Inflammatory macrophage (primary cell): ENCODE measurements at places on chromosomes 16 and 17.

DNA sequence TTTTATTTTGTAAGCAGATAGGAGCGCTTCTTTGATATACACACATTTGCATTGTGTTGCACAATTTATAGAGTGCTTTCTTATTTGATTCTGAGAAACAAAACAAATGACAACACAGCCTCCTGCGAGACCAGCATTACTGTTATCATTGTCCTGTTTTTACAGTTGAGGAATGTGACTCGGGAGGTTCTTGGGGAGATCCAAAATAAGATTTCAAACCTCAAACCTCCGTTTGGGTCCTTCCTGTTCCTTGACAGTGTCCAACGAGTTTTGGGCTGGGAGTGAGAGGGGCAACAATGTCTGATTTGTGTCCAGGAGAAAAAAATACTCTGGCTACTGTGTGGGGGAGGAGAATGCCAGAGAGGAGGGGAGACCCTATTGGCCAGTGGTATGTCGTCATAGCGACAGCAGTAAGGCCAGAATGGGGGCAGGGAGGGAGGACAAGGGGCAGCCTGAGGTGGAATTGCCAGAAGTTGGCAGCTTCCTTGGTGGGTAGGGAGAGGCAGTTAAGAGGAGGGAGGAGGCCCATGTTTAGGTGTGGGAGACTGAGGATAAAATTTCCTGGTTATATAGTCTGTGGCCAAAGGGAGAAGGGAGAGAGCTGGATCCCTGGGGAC lies 45.5 kb downstream of the TMEM132E start:
- DNase-seq: no peak

DNA sequence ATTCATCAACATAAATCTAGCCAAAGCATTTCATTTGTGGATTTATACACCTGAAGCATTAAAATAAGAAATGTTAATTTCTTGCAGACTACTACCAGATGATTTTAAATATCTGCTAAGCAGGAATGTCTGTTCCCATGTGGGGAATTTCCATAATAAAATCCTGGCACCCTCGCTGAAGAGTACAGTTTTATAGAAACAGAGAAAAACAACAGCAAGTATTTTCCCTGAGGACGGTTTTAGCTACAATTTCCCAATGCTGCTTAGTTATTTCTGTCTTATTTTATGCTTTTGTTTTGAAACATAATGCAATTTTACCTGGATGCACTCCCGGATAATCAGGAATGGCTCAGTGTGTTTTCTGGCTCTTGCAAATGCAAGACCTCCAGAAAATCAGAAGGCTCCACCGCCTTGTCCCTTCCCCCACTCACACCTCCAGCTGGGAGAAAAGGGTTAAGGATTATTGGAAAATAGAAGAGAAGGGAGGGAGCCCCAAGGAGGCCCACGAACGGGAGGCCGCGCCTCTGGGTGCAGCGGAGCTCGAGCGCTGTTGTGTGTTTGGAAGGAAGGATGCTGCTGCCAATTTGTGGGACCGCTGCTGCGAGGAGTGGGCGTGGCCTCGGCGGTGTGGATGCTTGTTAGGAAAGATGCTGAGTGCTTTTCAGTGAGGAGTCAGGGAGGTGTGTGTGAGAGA lies at the start of gene CNTNAP4:
Gene CNTNAP4, plus strand, starts transcription at position 657 of the 694 bp plus-strand sequence. CDS start 262 bp downstream, outside the sequence.
- no peak for DNase-seq

DNA sequence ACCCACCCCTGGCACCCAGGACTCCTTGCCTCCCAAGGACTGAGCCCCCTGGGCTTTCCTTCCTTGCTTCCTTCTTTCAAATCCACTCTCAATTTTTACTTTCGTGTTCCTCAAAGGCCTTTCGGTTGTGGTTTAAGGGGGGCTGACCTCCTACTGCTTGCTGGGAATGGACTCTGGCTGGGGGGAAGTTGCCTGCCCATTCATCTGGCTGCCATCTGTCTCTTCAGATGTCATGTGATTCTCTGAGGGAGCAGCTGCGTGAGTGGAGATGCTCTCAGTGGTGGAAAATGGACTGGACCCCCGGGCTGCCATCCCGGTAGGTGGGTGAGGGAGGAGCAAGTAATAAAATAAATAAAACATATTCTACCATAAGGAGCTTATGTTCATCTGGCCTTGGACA lies 93.8 kb upstream of the RPRML start:
- DNase-seq: peak; percentile 68

GRCh38 chr17:61313461-61314326 lies 85.9 kb upstream of the TBX2 start:
- no peak for DNase-seq

DNA sequence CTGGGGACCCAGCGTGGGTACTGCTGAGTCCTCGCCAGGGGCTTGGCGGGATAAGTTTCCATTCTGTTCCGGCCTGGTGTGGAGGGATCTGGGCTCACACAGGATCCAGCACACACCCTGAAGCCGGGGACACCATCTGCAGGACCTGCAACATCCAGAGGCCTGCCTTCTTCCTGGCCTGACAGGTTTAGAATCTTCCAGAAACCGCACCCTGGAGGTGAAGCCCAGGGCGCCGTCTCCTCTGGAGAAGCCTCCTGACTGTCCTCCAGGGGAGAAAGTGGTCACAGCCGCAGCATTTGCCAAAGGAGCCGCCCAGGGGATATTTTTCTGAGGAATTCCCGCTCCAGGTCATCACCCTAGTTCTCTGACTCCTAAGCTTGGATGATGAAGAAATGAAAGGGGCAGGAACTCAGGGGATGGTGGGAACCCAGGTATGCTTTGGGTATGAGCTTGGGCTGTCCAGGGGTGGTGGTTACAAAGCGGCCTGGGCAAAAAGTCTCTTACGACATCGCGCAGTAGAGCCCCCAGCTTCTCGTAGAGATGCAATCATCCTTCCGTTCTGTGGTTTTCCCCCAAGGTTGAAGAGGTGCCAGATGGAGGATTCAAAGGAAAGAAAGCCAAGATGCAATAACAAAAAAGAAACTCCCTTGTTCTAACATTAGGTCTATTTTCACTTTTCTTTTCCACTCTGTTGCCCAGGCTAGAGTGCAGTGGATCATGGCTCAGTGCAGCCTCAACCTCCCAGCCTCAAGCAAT lies 9.1 kb upstream of the CRISPLD2 start:
- DNase-seq: no peak

GRCh38 chr17:21283482-21284318 lies 811 bp upstream of the MAP2K3 start:
- peak; percentile 52 for DNase-seq

DNA sequence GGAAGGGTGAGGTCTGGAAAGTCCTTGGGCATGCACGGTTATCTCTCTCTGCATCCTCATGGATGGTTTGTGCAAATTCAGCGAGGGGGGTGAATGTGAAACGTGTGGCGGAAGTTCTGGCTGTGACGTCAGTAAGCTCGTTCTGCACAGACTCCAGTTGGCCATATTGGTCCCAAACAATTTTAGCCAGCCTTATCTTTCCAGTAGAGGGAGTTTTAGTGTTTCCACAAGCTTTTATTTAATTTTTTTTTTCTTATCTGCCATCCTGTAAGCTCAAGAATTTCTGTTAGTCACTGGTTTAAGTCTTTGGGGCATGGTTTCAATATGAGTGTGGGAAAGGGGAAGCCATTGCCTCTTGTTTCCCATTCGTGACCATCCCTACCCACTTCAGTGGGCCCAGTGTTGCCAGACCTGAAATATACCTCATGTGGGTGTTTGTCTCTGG lies 39.0 kb downstream of the HLF start:
- no peak for DNase-seq
